Hair follicular keratinocyte (primary cell): ENCODE measurements at places on chromosomes 13 and 19. TPM values are rescaled to one million over a fixed set of nuclear protein-coding genes. Genes with fewer than 3 reads are reported as not detected.

The LSM4 gene
- 465 and 615 TPM in 2 replicates for total RNA-seq

The CARD8 gene
- total RNA-seq, result 4.9 and 5.2 TPM in 2 replicates

The ZNF665 gene
- total RNA-seq, result 2.1 and 2.9 TPM in 2 replicates

The PDX1 gene
- not detected in 2 replicates for total RNA-seq

The C19orf67 gene
- total RNA-seq, result not detected in 2 replicates

The EPN1 gene
- total RNA-seq, result 107 and 117 TPM in 2 replicates

The SYNE4 gene
- total RNA-seq, result 0.23 and 1.4 TPM in 2 replicates

The FCAR gene
- total RNA-seq, result not detected in 2 replicates
